ENCODE measurements at places on chromosomes 4 and X.
A peak's percentile ranks its signal among the peaks of the same experiment; 100 is the strongest.

- no peak for DNase-seq
Observed at GRCh38 chrX:16629909-16630308, 20.0 kb upstream of the S100G start.

- peak; percentile 3 for DNase-seq
Observed at GRCh38 chrX:130079824-130080406, 30.4 kb downstream of the ELF4 start.

- no peak for DNase-seq
Observed at GRCh38 chrX:8879750-8880149, 78.6 kb upstream of the FAM9A start.

DNA sequence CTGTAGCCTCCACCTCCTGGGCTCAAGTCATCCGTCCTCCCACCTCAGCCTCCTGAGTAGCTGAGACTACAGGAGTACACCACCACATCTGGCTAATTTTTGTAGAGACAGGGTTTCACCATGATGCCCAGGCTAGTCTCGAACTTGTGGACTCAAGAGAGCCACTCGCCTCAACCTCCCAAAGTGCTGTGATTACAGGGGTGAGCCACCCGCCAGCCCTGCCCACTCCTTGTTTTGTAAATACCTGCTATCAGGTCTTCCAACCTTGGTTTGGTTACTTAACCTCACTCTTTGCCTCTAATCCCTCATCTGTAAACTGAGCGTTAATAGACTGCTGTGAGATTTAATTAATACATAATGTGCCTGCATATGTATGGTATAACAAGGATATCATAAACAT lies 803 bp downstream of the CNGA1 start:
- no peak for DNase-seq

DNA sequence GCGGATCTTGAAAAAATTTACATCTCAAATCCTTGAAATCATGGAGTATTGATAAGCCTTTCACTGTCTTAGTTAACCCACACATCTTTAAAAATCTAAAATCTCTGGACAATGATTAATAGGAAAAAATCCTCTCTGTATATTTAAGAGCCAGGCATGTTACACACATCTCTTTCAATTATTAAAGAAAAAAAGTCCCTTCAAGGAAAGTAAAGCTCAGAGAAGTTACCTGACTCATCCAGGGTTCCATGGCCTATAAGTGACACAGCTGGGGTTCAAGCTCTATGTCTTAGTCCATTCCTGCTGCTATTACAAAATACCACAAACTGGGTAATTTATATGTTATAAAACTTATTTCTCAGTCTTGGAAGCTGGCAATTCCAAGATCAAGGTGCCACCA lies 14.2 kb upstream of the FGF16 start:
- DNase-seq = no peak

- no peak for DNase-seq
Observed at GRCh38 chrX:154734061-154734781, 16.7 kb downstream of the GAB3 start.

- DNase-seq = no peak
Observed at GRCh38 chrX:22575161-22575845, 302.6 kb downstream of the CBLL2 start.

DNA sequence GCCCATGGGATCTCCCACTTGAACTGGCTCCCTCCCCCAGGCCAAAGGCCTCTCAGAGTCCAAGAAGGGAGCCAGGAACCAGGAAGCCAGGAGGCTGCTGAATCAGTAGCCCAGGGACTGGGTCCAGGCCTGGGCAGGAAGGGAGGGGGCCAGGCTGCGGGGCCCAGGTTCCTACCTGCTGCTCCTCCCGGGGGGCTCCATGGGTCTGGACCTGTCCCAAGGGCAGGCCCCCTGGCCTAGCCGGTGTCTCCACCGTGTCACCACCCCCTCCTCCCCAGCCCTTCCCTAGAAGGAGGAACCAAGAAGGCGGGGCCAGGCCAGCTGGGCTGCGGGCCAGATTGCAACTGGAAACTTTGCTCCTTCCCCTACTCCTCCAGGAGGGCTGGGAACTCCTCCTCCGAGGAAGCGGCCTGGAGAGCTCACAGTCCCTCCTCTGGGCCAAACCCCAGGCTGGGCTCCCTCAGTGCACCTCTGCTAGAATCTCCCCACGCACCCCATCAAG lies at the start of gene IQSEC2:
TSS of gene IQSEC2 (minus strand) at position 264 of the 502 bp plus-strand sequence.
- no peak for DNase-seq

DNA sequence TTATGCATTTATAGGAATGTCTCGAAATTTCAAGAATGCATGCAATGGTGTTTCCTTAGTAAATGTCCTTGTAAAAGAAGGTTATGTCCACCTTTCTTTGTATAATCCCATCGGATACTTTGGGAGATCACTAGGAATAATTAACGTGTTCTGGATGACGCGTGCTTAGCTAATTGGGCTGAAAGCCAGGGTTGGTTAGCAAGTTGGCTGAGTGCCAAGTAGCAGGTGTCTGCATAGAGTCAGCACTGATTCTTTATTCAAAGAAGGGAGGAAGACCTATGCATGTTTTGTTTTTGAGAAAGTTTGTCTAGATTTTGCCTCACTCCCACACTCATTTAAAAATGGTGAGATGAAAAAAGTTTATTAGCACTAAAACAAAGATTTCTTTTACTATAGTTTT lies 144.6 kb downstream of the SOX3 start:
- no peak for DNase-seq

GRCh38 chrX:136714626-136715599 lies 65.8 kb downstream of the ARHGEF6 start:
- no peak for DNase-seq

GRCh38 chrX:13087322-13088155 lies 43.1 kb upstream of the FAM9C start:
- no peak for DNase-seq

GRCh38 chr4:7415927-7416686 lies 18.6 kb downstream of the PSAPL1 start:
- DNase-seq = no peak

- DNase-seq = no peak
Observed at GRCh38 chrX:39268207-39268606, 466.9 kb downstream of the MID1IP1 start.

GRCh38 chr4:112946127-112946526 lies 103.3 kb upstream of the ANK2 start:
- no peak for DNase-seq

- DNase-seq = no peak
Observed at GRCh38 chr4:15412461-15412860, 15.4 kb upstream of the C1QTNF7 start.

GRCh38 chr4:183492791-183493222 lies 12.1 kb upstream of the ING2 start:
- DNase-seq = no peak

DNA sequence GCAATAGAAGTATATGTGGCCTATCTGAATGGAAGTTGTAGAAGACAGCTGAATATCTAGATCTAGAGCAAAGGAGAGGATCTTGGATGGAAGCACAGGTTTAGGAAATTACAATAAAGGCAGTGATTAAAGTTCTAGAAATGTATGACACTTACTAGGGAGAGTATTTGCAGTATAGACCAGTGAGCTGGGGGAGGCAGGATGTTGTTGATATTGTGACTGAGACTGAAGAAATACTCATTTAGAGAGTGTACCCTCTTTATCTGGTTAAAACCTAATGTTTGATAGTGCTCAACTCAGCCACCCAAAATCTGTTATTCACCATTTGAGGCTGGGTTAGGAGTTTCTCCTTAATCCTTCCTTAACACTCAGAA lies 439.5 kb downstream of the GRXCR1 start:
- DNase-seq = no peak

DNA sequence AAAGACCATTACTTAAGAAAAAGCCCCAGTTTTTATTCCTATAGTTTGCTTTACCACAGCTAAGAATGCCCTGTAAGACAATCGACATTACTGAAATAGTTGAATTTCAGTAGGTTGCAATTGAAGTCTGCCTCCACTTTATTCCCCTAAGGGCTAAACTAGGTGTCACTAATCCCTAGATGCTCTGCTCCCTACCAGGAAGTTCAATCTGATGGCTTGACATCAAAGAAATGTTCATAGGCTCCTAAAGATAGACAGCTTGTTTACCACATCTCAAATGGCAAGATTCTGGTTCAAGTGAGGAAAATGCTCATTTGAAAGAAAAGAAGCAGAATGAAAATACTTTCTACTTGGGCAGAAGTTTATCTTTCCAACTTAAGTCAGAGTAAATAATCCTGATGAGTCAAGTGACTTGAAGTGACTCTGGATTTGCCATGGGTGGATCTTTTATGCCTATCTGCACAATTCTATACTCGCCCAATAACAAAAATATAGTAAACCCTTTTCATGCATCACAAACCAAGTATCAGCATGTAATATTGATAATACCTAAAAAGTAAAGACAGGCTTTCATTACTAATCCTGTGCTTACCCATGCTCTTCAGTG lies 117.2 kb downstream of the SH3RF1 start:
- DNase-seq = no peak

DNA sequence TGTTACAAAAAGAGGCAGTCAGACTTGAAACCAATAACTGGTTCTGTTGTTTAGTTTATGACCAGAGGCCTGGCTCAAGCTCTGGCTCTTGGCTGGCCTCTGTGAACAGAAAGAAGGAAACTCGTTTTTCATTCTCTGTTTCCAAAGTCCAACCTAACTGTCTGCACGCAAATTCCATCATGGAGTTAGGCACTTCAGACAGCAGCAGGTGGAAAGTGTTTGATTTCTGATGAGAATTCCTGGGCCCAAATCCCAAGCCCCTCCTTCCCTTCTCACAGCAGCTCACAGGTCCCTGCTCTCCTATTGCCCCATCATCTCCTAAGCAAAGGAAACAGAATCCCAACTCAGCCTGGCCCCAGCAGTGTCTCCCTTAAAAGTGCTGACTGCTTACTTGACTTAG lies 42.8 kb upstream of the FGF16 start:
- DNase-seq = no peak

DNA sequence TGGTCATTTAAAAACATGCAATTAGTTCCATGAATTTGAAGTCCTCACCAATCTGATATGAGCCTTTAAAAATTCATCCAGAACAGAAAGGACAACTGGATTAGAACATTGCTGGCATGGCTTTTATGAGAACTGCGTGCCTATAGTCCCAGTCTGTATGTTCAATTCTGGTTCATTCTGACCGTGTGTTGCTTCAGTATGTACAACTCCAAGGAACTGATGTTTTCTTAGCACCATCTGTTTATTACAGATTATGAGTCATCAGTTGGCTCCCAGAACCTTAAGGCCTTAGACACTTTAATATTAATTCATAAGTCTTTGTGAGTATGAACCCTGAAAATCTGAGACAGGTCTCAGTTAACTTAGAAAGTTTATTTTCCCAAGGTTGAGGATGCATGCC lies 115.0 kb downstream of the CEP44 start:
- DNase-seq = no peak

DNA sequence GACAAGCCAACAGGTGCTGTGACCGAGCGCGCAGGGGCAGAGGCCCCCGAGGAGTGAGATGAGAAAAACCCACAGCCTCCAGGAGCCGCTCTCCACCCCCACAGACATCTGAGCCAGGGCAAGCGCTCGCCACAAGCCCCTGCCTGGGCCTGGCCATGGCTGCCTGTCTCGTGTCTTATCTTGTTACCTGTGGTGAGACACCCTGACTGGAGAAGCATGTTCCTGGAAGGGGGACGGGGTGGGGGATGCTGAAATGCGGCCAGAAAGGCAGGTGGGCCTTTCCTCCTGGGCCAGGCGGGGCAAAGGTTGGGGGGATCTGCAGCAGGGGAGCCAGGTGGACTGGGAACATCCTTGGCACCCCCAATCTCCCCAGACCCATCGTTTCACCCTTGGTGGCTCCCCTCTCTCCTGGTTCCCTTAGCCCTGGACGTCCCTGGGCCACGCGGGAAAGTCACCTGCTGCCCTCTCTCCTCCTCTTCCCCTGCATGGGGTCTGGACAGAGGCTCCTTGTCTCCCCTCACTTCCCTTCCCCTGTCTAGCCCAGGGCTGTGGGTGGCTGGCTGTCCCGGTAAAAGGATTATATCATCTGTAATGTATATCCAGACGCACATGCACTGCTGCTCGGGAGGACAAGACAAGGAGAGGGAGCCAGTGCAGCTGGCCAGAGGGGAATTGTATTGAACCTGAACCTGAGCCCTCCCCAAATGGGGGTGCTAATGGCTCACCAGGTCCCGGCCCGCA lies 8.4 kb upstream of the DUSP9 start:
- DNase-seq = no peak

GRCh38 chr4:146059151-146059550 lies 116.4 kb upstream of the LSM6 start:
- DNase-seq = no peak

- no peak for DNase-seq
Observed at GRCh38 chr4:23582671-23583070, 307.2 kb downstream of the PPARGC1A start.

DNA sequence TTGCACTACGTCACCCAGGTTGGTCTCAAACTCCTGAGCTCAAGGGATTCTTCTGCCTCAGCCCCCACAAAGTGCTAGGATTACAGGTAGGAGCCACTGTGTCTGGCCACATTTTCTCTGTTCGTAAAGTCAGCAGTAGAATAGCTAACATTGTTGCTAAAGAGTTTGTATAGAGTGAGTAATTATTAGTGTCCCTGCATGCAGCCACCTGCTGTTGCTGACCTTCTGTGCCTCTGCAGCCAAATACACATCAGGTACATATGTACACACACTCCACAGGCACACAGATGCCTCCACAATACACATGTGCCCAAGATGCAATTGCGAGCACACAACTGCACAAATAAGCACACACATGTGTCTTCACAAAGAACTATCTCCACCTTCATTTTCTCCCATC lies 10.9 kb downstream of the DRD5 start:
- no peak for DNase-seq

DNA sequence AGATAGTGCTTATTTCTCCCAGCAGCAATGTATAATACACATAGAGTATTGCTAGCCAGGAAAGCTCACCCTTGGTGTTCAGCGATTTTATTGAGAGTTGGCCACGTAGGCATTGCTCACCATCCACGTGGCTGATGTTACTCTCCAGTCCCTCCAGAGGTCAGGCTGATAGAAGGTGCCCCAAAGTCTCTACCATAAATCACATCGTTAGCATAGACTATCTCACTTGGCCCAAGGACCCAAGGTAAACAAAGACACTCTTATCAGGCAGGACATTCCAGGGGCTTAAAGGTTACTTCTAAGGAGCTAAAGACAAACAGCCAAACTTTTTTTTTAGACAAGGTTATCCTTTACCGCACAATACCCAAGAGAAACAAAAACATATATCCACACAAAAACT lies 30.3 kb upstream of the RGN start:
- DNase-seq = no peak

DNA sequence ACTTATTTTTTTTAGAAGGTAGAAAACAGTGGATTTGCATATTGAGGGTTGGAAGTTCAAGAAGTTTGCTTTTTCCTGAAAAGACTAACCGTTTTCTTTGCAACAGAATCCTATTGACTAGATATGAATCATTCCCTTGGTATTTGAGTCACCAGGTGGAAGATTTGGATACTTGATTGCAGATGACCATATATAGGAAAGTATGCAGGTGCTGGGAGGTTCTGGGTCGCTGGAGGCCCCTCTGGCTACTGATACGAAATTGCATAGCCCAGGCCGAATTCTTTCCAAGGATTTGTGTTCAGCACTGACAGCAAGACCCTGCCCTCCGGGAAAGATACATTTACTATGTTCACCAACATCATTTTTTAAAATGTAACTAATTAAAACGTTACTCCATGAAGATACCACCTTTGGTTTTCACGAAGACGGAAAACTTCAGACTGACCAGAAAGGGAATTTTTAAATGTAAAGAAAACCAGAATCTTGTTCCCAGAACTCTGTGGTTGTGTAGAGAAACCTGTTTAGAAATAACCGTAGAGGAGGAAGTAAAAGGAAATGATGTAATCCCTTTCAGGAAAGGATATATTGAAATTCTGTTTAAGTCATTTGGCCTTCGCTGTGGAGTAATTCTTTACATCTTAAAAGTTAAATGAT lies 946 bp downstream of the ANXA3 start:
- no peak for DNase-seq

- no peak for DNase-seq
Observed at GRCh38 chr4:108270466-108271450, 102.0 kb upstream of the LEF1 start.

Measured in NCI-H1930 (cell line).